ENCODE measurements at places on chromosomes 4 and X. TPM values are rescaled to one million over a fixed set of nuclear protein-coding genes. Genes with fewer than 3 reads are reported as not detected.
A peak's percentile ranks its signal among the peaks of the same experiment; 100 is the strongest.

The TNIP3 gene
- not detected for total RNA-seq

The TRPC3 gene
- total RNA-seq, result 0.20 TPM

The GNL3L gene
- 73.1 TPM for total RNA-seq

The FDCSP gene
- not detected for total RNA-seq

The ANOS1 gene
- total RNA-seq, result 0.09 TPM

The MSN gene
- 294 TPM for total RNA-seq

The PCDH7 gene
- not detected for total RNA-seq

The PRR32 gene
- total RNA-seq, result not detected

The UFSP2 gene
- total RNA-seq, result 24.5 TPM

The USO1 gene
- total RNA-seq, result 45.3 TPM

- no peaks in the 10 kb centered on the region for H3K27me3 ChIP-seq
- no peaks in the 10 kb centered on the region for H3K4me1 ChIP-seq
- no peaks in the 10 kb centered on the region for H3K36me3 ChIP-seq
These were observed 179.1 kb upstream of the NDST4 start for GRCh38 chr4:115292320-115293092.

DNA sequence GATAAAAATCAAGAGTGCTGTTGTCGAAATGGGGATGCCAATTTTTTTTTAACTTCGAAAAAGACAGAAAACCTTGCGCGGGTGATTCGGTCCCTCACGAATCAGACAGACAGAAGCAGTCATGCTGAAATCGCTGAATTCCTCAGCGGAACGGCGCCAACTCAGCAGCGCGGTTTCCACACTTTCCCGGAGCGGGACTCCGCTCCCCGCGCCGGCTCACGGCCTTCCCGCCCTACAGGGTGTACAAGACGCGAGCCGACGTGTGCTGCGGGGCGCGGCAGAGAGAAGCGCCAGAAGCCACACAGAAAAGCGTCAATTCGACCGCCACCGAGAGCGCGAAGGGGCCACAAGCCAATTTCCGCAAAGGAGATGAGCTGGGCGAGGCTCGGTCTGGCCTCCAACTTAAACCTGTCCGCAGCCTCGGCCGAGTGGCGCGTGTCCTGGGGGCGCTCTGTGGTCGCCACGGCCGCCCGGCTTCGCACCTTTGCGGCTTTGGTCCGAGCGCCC, 1.3 kb downstream of the NEXMIF start:
- H3K4me3 ChIP-seq, result no peak overlapping the region
- H3K27me3 ChIP-seq, result no peaks in the 10 kb centered on the region
- H3K36me3 ChIP-seq, result no peaks in the 10 kb centered on the region

DNA sequence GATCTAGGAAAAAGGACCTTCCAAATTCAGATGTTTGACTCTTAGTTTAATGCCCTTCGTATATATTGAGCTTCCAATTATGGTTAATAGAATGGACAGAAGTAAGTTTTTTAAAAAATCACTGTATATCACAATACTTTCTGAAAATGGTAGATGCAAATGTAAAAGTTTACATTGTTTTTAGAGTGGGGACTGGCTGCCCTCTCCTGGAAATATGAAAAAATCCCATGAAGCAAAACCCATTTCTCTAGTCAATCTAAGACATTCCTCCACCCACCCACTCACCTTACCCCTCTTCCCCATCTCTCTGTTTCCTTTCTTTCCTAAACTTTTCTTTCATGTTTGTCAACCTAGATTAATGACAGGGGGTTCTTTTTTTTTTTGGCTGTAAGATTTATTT, 134.5 kb downstream of the ARHGAP6 start:
- no peak overlapping the region for H3K4me3 ChIP-seq
- H3K4me1 ChIP-seq, result peaks cover 20% of the 10 kb centered on the region
- no peaks in the 10 kb centered on the region for H3K36me3 ChIP-seq
- no peaks in the 10 kb centered on the region for H3K27me3 ChIP-seq
- DNase-seq, result peak; percentile 15
- no peak overlapping the region for H3K27ac ChIP-seq

- peak; percentile 60 for DNase-seq
- H3K27me3 ChIP-seq, result no peaks in the 10 kb centered on the region
- no peaks in the 10 kb centered on the region for H3K4me1 ChIP-seq
- H3K27ac ChIP-seq, result no peak within 1 kb of the TSS
- no peaks in the 10 kb centered on the region for H3K36me3 ChIP-seq
These were observed at the start of gene WDR17 for GRCh38 chr4:176065435-176066291. WDR17 (plus strand) TSS chr4:176065841; CDS start chr4:176111581, 45,740 bp downstream.

GRCh38 chrX:27675493-27675892, 85.3 kb downstream of the DCAF8L2 start:
- H3K27me3 ChIP-seq, result no peaks in the 10 kb centered on the region
- no peaks in the 10 kb centered on the region for H3K36me3 ChIP-seq
- DNase-seq, result no peak
- no peaks in the 10 kb centered on the region for H3K4me1 ChIP-seq
- H3K4me3 ChIP-seq, result no peak overlapping the region

- no peak for DNase-seq
- H3K4me1 ChIP-seq, result peaks cover 10% of the 10 kb centered on the region
- H3K36me3 ChIP-seq, result no peaks in the 10 kb centered on the region
These were observed 66.0 kb downstream of the RHOH start for GRCh38 chr4:40262861-40263260.

DNA sequence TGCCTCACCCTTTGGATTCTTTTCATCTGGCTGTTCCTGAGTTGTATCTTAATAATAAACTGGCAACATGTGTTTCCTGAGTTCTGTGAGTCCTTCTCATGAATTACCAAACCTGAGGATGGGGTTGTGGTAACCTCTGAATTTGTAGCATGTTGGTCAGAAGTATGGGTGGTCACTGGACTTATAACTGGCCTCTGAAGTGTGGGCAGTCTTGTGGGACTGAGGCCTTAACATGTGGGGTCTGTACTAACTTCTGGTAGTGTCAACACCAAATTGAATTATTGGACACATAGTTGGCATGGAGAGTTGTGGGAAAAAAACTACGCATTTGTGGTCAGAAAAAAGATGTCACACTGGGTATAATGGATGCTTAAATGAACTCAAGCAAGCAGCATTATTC, 45.0 kb upstream of the TNIP3 start:
- no peaks in the 10 kb centered on the region for H3K36me3 ChIP-seq
- no peak for DNase-seq
- no peak overlapping the region for H3K4me3 ChIP-seq

- no peak overlapping the region for H3K27ac ChIP-seq
- no peaks in the 10 kb centered on the region for H3K27me3 ChIP-seq
- H3K36me3 ChIP-seq, result no peaks in the 10 kb centered on the region
- no peak overlapping the region for H3K4me3 ChIP-seq
- no peak for DNase-seq
These were observed 256.8 kb upstream of the VCX start for GRCh38 chrX:7586126-7586525.

GRCh38 chr4:70356185-70356584, 4.4 kb upstream of the SMR3A start:
- no peak for DNase-seq
- H3K4me1 ChIP-seq, result no peaks in the 10 kb centered on the region
- H3K27ac ChIP-seq, result no peak overlapping the region
- H3K36me3 ChIP-seq, result no peaks in the 10 kb centered on the region
- H3K27me3 ChIP-seq, result no peaks in the 10 kb centered on the region

GRCh38 chr4:24921491-24921890, 8.6 kb upstream of the CCDC149 start:
- no peak for DNase-seq
- H3K27me3 ChIP-seq, result no peaks in the 10 kb centered on the region
- H3K4me1 ChIP-seq, result no peaks in the 10 kb centered on the region
- no peak overlapping the region for H3K27ac ChIP-seq

DNA sequence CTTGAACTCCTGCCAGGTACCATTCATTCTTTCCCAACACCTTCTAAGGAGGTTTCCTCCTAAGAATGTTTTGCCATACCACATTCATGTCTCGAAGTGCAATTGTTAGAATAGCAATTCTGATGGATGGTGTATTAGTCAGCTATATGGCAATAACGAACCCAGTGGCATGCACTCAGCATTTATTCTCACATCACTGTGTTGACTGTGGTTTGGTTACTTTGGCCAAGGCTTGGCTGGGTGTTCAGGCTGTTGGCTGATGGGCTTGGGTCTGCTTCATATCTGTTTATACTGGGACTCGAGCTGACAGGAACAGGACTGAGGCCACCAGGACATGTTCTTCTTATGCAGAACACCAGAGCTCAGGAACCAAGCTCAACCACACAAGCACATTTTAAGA, 31.7 kb downstream of the PSAPL1 start:
- H3K4me3 ChIP-seq, result no peak overlapping the region
- H3K4me1 ChIP-seq, result no peaks in the 10 kb centered on the region
- no peak for DNase-seq
- H3K27me3 ChIP-seq, result peaks cover 3% of the 10 kb centered on the region
- H3K27ac ChIP-seq, result no peak overlapping the region
- no peaks in the 10 kb centered on the region for H3K36me3 ChIP-seq

DNA sequence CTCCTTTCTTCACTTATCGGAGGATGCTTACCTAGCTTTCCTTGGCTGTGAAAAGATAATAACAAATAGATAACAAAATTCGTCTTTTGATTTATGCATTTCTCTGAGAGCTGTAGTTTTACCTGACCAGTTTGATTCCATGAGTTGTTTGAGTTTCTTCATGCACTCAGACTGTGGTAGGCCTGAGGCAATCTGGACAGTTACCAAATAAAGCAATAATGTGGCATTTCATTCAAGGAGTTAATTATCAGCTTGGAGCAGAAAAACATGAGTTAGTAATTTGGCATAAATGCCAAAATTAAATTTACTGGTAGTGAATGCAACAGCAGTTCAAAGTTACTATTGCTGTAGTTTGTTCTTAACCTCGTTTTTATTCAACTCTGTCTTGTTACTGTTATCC, 53.5 kb downstream of the FABP2 start:
- no peak for DNase-seq
- H3K4me1 ChIP-seq, result no peaks in the 10 kb centered on the region
- no peak overlapping the region for H3K27ac ChIP-seq
- no peak overlapping the region for H3K4me3 ChIP-seq
- H3K27me3 ChIP-seq, result no peaks in the 10 kb centered on the region

DNA sequence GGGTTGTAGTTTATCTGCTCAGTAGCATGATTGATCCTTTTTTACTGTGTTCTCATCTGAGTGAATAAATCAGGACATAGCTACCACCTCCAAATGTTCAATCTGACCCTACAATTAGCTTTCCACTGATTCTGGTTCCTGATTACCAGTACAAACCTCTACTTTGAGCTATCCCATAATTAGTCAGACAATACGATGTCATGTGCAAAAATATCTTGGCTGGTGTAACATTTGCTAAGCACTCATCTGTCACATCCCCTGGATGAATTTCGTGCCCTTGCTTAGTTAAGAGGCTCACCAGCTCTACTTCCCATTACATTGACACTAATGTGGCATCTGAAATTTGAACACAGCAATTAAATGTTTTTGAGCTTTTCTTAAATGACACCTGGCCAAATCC, 1101.0 kb upstream of the PCDH7 start:
- H3K4me3 ChIP-seq, result no peak overlapping the region
- no peaks in the 10 kb centered on the region for H3K4me1 ChIP-seq
- no peak for DNase-seq
- no peaks in the 10 kb centered on the region for H3K27me3 ChIP-seq
- H3K27ac ChIP-seq, result no peak overlapping the region
- H3K36me3 ChIP-seq, result no peaks in the 10 kb centered on the region

GRCh38 chr4:189302719-189303118, 638.0 kb upstream of the FRG1 start:
- H3K4me3 ChIP-seq, result no peak overlapping the region
- H3K4me1 ChIP-seq, result no peaks in the 10 kb centered on the region
- no peak for DNase-seq
- no peak overlapping the region for H3K27ac ChIP-seq
- H3K36me3 ChIP-seq, result no peaks in the 10 kb centered on the region

DNA sequence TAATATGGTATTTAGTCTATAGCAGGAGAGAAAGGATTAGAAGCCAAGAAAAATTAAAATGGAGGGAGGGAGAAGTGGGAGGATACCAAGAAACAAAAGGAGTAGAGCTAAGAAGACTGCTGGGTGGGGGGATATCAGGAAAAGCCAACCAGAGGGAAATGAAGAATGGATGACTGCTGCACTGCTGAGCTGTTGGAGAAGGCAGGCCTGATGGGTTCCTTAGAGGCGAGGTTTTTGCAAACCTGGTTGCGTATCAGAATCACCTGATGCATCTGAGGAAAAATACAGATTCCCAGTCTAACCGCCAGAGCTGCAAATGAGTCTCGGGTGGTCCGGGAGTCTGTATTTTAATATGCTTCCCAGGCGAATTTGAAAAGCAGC, 1.5 kb downstream of the PGRMC1 start:
- H3K4me3 ChIP-seq, result peak overlapping the region; percentile 93
- H3K4me1 ChIP-seq, result peaks cover 10% of the 10 kb centered on the region
- H3K36me3 ChIP-seq, result peaks cover 37% of the 10 kb centered on the region
- H3K27ac ChIP-seq, result peak overlapping the region; percentile 81

- no peaks in the 10 kb centered on the region for H3K27me3 ChIP-seq
- no peak for DNase-seq
- no peaks in the 10 kb centered on the region for H3K4me1 ChIP-seq
- peaks cover 8% of the 10 kb centered on the region for H3K36me3 ChIP-seq
- H3K4me3 ChIP-seq, result no peak overlapping the region
- no peak overlapping the region for H3K27ac ChIP-seq
These were observed 66.7 kb upstream of the MTNR1A start for GRCh38 chr4:186621959-186622553.

- no peaks in the 10 kb centered on the region for H3K4me1 ChIP-seq
- no peak for DNase-seq
- no peak overlapping the region for H3K4me3 ChIP-seq
- no peaks in the 10 kb centered on the region for H3K36me3 ChIP-seq
These were observed 44.2 kb downstream of the EIF2S3 start for GRCh38 chrX:24098932-24099331.

DNA sequence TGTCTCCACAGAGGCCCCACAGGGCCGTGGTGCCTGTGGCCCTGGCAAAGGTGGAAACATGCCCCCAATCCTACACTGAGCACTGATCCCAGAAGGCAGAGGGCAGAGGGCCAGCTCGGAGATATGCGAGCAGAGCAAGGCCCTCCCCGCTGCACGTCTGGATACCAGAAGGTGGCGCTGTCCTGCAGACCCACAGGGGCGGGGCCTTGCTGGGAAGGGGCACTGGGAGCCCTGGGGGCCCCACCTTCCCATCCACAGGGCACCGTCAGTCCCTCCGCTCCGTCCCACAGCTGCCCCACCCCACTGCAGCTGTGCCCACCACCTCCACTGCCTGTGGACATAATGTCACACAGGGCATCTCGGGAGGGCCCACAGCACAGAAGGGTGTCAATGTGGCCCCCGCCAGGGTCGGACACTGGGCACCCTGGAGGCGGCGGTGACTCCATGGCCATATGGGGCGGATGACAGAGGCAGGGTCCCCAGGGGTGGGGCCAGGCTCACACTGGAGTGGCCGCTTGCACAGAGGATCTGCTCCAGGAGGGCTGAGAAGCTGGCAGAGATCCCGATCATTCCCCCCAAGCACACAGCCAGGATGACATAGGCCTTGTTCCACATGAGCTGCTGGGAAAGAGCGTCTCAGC, 4.8 kb downstream of the SLC49A3 start:
- peak; percentile 77 for DNase-seq
- peaks cover 25% of the 10 kb centered on the region for H3K4me1 ChIP-seq
- no peak overlapping the region for H3K4me3 ChIP-seq
- H3K27ac ChIP-seq, result no peak overlapping the region
- no peaks in the 10 kb centered on the region for H3K27me3 ChIP-seq

GRCh38 chr4:41360921-41361793, 104.4 kb downstream of the UCHL1 start:
- peaks cover 3% of the 10 kb centered on the region for H3K27me3 ChIP-seq
- no peaks in the 10 kb centered on the region for H3K36me3 ChIP-seq
- no peak overlapping the region for H3K27ac ChIP-seq
- H3K4me3 ChIP-seq, result no peak overlapping the region
- peaks cover 13% of the 10 kb centered on the region for H3K4me1 ChIP-seq
- no peak for DNase-seq

- DNase-seq, result no peak
- H3K4me3 ChIP-seq, result no peak overlapping the region
- H3K36me3 ChIP-seq, result no peaks in the 10 kb centered on the region
These were observed 118.4 kb upstream of the MED14 start for GRCh38 chrX:40853816-40854123.

Data from K562 (cell line).